Brain microvascular endothelial cell (primary cell): ENCODE measurements at places on chromosomes 1 and 21.

DNA sequence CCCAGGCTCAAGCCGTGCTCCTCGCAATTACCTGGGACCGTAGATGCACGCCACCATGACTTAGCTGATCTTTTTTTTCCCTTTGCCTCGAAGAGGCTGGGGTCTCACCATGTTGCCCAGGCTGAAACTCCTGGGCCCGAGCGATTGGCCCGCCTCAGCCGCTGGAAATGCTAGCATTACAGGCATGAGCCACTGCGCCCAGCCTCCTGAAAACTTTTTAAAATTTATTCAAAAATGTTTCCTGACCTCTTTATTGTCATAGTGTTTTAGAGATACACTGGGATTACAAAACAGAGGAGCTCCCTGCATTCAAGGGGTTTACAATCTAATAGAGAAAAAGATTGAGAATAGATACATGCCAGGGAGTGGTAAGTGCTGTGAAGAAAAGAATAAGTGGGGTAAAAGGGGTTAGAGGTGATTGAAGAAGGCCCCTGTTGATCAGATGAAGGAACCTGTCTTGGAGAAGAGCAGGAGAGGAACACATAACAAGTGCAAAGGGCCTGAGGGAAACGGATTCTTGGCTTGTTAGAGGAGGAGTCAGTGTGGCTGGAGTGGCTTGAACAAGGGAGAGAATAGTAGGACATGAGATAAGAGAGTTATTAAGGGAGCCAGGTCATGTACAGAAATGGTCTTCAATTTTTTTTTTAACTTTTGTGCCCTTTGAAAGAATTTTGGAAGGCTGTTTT, 1.7 kb upstream of the TRIM33 start:
- no peak for DNase-seq

GRCh38 chr1:240385985-240386978, 225.7 kb downstream of the GREM2 start:
- peak; percentile 91 for DNase-seq

- DNase-seq: no peak
Measured at GRCh38 chr1:31243501-31244286, 4.0 kb upstream of the NKAIN1 start.

- peak; percentile 74 for DNase-seq
Measured at GRCh38 chr1:151710187-151710840, 6.3 kb downstream of the CELF3 start.

GRCh38 chr1:164577291-164577690, 18.3 kb downstream of the PBX1 start:
- DNase-seq: peak; percentile 25

GRCh38 chr1:114173680-114174079, 20.0 kb upstream of the SYT6 start:
- no peak for DNase-seq

GRCh38 chr1:220272841-220273090, 513 bp upstream of the RAB3GAP2 start:
- DNase-seq: no peak

DNA sequence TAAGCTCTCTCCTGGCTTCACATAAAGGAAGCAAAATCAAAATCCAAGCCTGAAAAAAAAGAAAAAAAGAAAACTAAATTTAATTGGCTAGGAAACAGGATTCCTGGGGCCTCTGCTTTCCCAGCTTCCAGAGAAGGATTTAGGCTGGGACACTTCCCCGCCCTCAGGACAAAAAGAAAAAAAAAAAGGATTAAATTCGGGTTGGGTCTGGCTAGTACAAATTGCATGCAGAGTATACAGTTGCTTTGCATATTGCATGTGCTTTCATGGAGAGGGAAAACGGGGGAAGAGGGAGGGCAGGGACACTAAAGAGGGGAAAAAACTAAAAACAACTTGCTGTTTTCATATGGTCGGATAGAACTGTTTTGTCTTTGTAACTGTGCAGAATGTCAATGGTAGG, 42.7 kb downstream of the OLIG1 start:
- no peak for DNase-seq

DNA sequence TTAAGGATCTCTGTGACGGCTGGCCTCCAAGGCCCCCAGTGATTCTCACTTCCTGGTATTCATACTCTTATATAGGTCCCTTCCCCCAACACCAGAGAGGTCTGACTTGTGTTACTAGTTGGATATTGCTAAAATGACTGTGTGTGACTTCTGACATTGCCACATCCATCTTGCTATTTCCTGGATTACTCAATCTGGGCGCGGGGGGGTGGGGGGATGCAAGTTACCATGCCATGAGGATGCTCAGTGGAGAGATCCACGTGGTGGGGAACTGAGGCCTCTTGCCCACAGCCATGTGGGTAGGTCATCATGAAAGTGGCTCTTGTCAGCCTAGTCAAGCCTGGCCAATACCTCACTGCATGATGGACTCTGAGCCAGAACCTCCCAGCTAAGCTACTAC, 117.0 kb downstream of the UBE2U start:
- DNase-seq: no peak

DNA sequence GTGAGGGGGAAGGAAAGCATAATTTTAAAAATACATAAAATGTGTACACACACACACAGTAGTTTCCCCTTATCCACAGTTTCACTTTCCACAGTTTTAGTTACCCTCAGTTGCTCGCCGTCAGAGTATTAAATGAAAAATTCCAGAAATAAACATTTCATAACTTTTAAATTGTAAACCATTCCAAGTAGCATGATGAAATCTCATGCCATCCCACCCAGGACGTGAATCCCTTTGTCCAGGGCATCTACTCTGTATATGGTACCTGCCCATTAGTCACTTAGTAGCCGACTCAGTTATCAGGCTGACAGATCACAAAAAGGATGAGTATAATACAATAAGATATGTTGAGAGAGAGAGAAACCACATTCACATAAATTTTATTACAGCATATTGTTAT, 36.2 kb downstream of the EPS15 start:
- DNase-seq: no peak

DNA sequence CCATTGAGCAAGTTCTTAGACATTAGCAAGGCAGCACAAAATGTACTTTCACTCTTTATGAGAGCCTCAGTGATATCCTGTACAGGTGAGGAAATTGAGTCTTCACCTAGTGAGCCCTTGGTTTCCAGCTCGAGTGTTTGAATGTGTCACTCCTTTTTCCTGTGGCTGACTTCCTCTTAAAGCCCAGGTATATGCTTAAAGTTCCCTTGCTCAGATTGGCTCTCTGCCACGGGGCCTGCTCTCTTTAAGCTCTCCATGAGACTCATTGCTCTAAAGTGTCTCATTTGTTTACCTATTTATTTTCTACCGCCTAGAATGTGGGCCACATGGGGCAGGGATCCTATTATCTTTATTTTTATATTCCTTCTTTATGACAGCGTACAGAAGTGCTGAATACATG, 324.9 kb downstream of the SIPA1L2 start:
- no peak for DNase-seq

- DNase-seq: no peak
Measured at GRCh38 chr1:116721039-116721405, 33.2 kb upstream of the CD2 start.

- no peak for DNase-seq
Measured at GRCh38 chr1:15016526-15016925, 137.0 kb upstream of the TMEM51 start.

DNA sequence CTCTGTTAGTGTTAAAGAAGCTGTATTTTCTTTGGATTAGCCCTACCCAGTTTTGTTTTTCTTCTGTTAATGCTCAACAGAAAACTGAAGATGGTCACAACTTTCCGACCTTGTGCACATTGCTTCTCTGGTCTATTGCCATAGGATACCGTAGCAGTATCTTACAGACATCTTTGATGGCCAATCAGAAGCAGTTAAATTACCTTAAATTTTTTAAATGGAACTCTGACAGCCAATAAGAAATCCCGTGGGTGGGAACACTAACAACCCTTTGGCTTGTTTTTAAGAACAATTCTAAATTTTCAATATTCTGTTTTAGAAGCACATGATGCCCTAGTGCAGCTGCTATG, 17.2 kb downstream of the NFYC start:
- no peak for DNase-seq

DNA sequence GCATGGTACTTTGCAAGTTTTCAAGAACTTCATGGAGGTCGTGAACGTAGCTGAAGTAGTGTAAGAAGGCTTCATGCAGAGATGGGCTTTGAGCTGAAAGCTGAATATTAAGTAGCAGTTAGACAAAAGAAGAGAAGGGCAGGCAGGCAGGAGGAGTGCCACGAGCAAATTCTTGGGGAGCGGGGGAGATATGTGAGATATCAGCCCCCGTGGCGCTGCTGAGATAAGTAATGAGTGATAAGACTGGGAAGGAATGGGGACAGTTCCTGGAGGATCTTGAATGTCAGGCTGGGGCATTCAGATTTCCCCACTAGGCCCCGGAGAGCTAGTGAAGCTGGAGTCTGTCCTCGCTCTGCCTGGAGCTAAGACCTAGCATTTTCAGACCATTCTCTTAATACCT, 27.9 kb upstream of the KIRREL1 start:
- no peak for DNase-seq

GRCh38 chr1:35486858-35487408, 70.3 kb downstream of the KIAA0319L start:
- no peak for DNase-seq

GRCh38 chr1:13702425-13703127, 2.6 kb downstream of the PRDM2 start:
- no peak for DNase-seq

- DNase-seq: no peak
Measured at GRCh38 chr1:176735201-176735600, 272.2 kb downstream of the PAPPA2 start.

GRCh38 chr1:34500451-34500850, 254.4 kb upstream of the GJB5 start:
- no peak for DNase-seq

- DNase-seq: no peak
Measured at GRCh38 chr21:29825936-29826335, 113.9 kb downstream of the GRIK1 start.

GRCh38 chr1:48697066-48697707, 79.5 kb downstream of the BEND5 start:
- DNase-seq: peak; percentile 38

- no peak for DNase-seq
Measured at GRCh38 chr1:232635778-232636356, 5.9 kb upstream of the SIPA1L2 start.

DNA sequence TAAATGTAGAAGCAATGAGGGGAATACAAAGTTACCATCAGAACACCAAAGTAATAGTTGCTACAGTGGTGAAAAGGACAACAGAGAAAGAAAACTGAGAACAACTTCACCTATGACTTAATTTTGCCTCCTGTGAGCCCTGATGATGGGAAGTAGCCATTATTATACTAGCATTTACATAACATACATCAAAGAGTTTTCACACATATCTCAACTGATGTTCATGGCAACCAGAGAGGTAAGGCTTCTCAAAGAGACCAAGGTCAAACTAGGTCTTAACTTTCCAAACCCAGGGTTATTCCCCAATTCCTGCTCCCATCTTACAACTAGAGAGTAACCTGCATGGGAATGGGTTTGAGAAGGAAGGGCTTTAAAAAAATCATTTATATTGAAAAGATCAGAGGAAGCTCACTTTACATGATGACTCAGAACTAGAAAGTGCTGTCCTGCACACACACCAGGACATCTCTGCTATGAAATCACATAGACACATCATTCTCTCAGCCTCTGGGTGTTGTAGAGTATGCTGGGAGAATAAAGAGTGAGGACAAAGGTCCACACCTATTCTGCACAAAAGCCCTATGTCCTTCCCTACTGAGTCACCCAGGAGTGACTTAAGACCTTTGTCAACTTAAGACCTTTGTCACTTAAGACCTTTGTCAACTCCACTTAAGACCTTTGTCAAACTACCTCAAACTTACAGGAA, 179.7 kb downstream of the TNFSF18 start:
- peak; percentile 48 for DNase-seq
